ENCODE measurements at places on chromosomes 3 and 15.

DNA sequence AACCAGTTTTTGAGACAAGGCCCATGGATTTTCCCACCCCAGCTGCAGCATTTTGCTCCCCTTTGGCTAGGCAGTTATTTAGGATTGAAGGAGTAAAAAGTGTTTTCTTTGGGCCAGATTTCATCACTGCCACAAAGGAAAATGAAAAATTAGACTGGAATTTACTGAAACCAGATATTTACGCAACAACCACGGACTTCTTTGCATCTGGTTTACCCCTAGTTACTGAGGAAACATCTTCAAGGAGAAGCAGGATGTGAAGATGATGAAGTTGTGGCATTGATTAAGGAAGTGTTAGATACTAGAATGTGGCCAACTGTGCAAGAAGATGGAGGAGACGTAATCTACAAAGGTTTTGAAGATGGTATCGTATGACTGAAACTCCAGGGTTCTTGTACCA lies 165.2 kb upstream of the MYRIP start:
- DNase-seq: no peak

DNA sequence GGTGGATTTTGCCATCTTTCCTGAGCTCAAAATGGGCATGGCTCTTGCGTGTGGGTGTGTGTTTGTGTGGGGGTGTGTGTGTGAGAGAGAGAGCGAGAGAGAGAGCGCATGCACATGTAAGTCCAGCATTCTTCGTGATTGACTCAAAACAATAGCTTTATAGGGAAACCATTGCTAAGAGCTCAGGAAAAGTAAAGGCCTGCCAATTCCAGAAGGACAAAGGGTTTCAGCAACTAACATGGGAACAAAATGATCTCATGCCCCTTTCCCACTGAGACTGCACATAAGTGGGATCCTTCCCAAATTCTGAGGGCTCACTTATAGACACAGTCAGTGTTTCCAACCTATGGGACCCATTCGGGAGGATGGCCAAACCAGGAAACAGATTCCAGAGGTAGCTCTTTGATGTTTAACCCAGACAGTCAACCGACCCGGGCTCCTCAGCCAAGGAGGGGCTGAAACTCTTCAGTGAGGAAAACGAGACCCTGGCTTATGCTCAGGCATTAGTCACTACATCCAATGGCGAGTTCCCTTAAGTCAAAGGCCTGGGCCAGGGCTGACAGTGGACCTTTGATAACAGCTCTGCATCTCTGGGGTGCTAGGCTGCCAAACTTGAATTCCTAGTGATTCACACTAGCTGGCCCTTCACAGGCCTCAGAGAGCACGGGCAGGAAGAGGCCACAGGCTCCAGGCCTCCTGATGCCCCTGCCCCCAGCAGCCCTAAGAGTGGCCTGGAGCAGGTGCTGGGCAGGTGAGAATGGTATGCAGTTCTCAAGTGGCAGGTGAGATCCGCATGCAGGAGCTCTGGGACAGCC lies 305.0 kb upstream of the C2CD4B start:
- no peak for DNase-seq

DNA sequence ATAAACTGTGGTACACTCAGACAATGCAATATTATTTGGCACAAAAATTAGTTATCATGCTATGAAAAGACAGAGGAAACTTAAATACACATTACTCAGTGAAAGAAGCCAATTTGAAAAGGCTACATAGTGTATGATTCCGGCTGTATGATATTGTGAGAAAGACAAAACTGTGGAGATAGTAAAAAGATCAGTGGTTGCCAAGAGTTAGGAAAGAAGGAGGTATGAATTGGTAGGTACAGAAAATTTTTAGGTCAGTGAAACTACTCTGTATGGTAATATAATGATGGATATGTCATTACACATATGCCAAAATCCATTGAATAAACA lies 458.8 kb upstream of the CBLB start:
- DNase-seq: no peak

DNA sequence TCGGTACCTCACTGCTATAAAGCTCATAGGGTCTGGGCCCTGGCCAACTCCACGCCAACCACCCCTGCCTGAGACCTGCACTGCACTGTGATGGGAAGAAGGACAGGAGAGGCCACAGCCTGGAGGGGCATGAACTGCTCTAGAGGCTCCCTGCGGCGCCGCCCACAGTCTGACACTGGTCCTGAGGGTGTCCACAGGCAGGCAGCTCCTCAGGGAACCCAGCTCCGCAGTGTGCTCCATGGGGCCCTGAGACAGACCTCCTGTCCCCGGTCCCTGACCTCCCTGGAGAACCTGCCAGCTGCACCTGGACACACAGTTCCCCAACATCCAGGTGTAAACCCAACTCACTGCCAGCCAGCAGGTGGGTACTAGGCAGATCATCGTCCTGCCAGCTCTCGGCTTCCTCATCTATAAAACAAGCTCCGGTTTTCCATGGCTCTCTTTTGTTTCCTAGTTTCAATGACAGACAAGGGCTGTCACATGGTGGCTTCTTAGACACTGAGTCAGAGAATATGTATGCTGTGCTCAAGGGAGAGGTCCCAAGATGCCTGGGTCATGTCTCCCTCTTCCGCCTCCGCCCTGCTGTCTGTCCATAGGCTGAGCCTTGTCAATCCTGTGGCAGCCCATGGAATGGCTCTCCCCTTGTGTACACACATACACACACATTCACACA lies 5.1 kb upstream of the HAPLN3 start:
- no peak for DNase-seq

- DNase-seq: no peak
Observed at GRCh38 chr3:66396161-66396760, 104.6 kb downstream of the LRIG1 start.

- no peak for DNase-seq
Observed at GRCh38 chr3:143973259-143974021, 1.8 kb downstream of the DIPK2A start.

GRCh38 chr3:174276826-174277225 lies 582.3 kb upstream of the NAALADL2 start:
- no peak for DNase-seq

GRCh38 chr3:24315971-24316370 lies 178.7 kb downstream of the THRB start:
- no peak for DNase-seq

- DNase-seq: no peak
Observed at GRCh38 chr3:167718582-167718981, 16.1 kb downstream of the PDCD10 start.

- no peak for DNase-seq
Observed at GRCh38 chr3:194043516-194043915, 92.4 kb upstream of the HES1 start.

DNA sequence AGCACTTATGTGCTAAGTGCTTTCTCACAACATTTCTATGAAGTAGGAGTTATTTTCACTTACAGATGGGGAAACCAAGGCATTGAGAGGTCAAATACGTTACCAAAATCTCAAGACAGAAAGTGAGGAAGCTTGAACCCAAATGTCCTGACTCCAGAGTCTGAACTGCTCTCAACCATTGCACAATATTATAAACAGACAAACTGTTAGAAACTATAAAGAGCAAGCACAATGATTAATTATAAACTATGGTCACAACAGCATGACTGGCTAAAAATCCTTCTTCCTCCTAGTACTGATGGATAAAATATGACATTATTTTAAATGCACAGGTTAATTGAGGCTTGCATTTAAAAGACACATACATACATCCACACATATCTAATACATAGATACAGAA lies 77.9 kb upstream of the ASB14 start:
- no peak for DNase-seq

DNA sequence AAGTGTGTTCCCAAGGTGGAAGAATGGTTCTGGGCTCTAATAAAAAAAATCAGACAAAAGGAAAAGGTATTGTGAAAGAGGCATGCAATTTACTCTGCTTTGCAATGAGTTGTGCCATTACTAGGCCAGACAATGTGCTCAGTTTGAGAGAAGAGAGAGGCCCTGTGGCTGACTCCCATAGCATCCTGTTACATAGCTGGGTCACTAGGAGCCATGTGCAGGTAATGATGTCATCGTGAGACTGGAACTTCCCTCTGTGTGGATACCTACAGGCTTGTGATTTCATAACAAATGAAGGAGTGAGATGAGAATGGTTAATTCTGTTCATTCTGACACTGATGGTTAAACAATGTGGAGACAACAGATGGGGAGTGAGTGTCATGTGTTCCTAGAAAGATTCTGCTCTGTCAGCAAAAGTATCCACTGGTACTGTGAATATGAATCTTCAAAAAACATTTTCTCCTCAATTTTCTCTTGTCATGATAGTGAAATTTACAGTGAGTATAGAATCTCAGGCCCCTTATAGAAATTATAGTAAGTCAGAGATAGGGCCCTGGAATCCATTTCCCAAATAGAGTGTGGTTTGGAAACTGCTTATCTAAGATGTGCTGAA lies 648.7 kb upstream of the DPPA4 start:
- DNase-seq: no peak

- DNase-seq: no peak
Observed at GRCh38 chr3:32431481-32431880, 39.8 kb downstream of the CMTM7 start.

GRCh38 chr3:192844486-192844765 lies 73.2 kb downstream of the MB21D2 start:
- DNase-seq: no peak

DNA sequence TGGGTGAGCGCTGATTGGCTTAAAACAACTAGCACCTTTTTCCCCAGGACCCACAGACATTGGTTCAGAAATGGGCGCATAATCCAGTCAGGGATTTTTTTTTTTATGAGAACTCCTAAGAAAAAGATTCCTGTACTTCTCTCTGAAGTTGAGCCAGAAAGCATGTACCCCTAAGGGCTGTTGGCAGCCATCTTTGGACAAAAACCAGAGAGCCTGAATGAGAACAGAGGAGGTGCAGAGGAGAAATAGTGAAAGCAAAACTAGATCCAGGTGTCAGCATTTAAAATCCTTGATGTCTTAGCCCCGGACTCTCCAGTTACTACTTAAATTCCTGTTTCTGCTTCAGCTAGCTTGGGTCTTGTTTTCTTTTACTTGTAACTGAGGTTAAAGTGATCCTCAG lies 1.9 kb upstream of the SLC27A2 start:
- no peak for DNase-seq

- no peak for DNase-seq
Observed at GRCh38 chr3:112651071-112651470, 10.1 kb upstream of the CCDC80 start.

DNA sequence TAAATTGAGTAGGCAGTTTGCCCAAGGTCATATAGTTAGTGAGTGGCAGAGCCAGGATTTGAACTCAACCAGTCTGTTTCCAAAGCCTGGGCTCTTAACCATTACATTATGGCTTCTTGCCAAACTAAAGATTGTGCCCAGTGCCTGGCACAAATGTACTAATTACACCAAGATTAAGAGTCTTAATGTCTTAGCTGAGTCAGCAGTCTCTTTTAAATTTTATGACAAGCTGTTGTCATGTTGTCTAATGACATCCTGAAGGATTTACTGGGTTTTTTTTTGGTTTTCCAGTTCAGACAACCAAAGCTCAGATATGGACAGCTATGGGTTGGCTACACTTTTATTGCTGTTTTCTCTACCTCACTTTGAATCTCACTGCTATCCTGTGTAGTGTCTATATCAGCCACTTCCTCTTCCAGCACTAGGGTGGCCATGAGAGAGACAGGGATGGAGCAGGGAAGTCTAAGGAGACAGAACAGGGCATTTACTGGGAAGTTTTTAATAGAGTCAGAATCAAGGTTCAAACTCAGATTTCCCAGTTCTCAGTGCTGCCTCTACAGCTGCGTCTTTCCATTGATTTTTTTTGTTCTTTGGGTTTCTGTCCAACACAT lies 10.5 kb downstream of the FBXL2 start:
- DNase-seq: no peak

GRCh38 chr3:52930748-52931147 lies 33.4 kb upstream of the STIMATE start:
- no peak for DNase-seq

DNA sequence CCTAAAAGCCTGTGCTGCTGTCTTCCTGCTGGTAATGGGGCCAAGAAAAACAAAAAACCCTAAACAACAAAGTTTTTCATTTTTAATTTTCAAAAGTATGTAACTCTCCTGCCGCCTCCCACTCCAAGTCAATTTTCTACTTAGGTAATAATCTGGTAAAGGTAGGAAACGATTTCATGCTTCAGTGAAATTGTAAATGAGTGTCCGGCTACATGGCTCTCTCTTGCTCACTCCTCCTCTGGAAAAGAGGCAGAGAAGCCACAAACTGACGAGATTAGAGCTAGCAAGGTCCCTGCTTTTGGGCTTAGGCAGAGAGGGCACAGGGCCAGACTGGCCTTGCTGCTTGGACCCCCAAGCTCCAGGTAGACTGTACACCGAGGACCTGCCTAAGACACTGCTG lies 23.5 kb downstream of the KLHL25 start:
- no peak for DNase-seq

- no peak for DNase-seq
Observed at GRCh38 chr3:161038725-161039124, 66.4 kb downstream of the B3GALNT1 start.

- DNase-seq: no peak
Observed at GRCh38 chr3:88713233-88713691, 394.2 kb upstream of the EPHA3 start.

- DNase-seq: no peak
Observed at GRCh38 chr15:72902245-72902918, 118.8 kb upstream of the ADPGK start.

- no peak for DNase-seq
Observed at GRCh38 chr3:148333091-148333490, 364.6 kb upstream of the AGTR1 start.

- no peak for DNase-seq
Observed at GRCh38 chr3:13119471-13120220, 46.4 kb upstream of the IQSEC1 start.

DNA sequence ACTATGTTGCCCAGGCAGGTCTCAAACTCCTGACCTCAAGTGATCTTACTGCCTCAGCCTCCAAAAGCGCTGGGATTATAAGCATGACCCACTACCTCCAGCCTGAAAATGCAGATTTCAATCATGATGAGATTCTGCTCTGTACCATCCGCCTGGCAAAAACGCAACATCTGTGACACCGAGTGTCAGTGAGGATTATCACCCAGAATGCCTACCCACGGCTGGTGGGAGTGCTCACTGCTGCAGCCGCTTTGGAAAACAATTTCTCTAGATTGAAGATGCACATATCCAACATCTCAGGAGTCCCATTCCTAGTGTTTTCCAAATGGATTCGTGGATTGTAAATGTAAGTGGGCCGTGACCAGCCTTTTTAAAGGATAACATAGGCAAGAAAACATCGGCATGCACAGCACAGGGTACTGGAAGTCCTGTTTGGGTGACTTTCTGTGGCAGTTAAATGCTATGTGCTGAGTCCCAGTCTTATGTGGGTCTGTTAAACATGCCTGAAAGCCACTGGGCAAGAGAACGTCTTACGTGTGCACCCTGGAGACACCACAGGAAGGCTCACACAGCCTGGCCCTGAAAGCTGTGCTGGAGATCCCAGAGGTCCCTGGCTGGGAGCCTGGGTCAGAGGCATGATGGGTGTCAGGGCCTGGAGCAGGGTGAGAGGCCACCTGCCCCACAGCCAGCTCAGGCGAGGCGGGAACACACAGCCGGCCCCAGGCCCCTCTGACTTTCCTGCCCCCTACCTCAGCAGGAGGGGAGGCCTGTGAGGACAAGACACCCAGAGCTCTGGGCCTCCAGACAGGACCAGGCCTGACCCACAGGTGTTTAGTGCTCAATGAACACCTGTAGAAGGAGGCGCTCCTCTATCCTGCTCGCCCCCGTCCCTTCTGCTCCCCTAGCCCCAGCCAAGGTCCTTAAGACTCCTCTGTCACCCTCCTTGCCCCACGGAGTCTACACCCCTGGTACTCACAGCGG lies 918 bp downstream of the PRSS50 start:
- no peak for DNase-seq

Measured in endothelial cell (in vitro differentiated cells).